ENCODE measurements at places on chromosomes 12 and 14.

GRCh38 chr12:58881816-58882215, 38.5 kb downstream of the LRIG3 start:
- DNase-seq = no peak

GRCh38 chr12:112354399-112354798, 27.8 kb downstream of the HECTD4 start:
- no peak for DNase-seq

DNA sequence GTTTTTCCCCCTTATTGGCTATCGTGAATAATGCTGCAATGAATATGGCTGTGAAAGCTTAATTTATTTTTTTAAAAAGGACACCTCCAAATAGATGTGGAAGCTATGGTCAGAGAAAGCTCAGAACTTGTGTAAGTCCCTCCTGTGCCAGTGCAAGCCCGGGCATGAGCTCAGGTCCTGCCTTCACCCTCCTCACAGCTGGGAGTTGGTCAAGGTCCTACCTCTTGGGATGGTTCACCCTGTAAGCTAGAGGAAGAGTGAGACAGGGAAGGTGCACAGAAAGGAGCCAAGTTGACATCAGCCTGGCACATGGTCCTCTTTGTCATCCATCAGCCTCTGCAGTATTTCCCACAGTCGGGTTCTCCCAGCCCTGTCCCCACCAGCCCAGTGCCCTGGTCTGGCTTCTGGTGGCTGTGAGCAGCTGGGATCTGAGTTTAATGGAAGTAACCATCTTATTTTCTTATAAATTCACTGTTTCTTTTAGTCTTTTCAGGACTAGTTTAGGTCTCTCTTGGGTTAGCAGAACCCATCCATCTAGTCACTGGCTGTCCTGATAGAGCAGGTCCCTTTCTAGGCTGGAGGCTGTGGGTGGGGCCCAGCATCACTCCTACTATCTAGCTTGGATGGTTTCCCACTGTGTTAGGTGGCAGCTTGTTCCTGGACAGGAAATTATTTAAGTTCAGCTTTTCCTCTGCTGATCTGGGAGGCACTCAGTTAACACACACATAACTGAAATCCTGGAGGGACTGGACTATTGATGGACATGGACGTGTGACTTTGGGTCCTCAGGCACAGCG, 11.8 kb upstream of the PLEKHG3 start:
- no peak for DNase-seq

- no peak for DNase-seq
These were observed 73.6 kb downstream of the SRGAP1 start for GRCh38 chr12:63917864-63918799.

DNA sequence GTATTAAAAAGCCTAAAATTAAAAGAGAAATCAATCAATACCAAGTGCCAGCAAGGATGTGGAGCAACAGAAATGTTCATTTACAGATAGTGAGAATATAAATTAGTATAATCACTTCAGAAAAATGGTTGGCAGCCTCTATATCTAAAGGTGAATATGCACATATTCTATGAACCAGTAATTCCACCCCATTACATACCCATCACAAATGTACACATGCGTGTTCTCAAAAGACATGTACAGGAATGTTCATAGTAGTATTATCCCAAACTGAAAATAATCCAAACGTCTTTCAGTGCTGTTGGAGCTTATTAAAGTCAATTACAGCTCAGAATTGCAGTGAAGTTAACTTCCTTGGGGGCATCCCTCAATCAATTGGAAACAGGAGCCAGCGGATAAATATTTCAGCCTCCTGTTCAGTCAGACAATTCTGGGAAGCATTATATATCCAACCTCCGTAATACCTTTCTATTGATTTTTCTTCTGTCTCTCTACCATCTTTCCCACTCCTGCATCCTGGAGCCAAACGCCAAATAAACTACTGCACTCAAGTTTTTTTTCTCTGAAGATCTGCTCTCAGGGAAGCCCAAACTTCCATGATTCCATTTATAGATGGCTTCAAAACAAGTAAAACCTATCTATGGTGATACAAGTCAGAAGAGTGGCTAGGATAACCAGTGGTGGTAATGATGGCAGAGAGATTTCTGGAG, 45.0 kb upstream of the OR5AU1 start:
- DNase-seq = no peak

DNA sequence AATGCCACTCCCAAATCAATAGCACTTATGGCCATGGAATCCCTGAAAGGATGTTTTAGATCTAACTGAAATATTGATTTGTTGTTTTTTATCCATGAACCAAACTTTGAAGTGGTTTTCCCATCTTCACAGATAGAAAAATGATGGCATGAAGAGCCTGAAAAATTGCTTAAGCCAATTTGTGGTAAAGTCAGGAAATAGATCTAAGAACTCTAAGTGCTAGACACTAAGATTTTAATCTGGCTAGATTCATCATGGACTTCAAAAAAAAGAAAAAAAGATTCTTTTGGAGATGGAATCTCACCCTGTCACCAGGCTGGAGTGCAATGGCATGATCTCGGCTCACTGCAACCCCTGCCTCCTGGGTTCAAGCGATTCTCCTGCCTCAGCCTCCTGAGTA, 45.0 kb upstream of the STRN3 start:
- DNase-seq = no peak

DNA sequence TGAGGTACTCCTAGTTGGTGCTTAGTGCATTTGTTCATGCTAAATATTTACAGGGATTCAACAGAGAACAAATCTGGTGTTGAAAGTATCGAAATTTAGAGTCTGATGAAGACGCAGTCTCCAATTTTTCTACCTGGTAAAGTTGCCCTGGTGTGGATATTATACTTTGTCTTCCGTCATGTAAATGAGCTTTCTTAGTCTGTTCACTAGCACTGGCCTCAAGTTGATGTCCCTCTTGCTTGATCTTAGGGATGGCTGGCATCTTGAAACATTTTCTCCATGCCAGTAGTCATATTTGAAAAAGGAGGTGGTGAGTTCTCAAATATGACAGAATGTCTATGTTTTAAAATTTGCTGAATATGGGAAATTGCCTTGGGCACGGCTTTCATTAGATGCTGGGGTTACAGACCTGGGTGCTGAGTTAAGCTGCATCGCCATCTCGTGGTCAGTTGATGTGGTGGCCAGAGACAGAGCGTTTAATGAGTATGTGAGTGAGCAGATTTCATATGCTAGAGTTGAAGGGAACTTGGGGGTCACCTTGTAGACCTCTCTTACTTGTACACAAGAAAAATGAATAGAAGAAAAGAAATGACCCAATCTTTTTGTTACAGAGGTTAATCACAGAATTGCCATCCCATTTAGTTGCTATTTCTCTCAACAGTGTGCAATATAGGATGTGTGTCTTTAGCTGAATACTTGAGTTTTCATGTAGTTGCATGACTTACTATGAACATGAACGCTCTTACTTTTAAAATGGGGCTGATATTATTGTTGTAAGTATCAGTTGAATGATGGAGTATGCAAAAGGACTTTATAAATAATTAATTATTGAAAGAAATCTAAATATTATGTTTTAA, 172.8 kb upstream of the DCN start:
- peak; percentile 17 for DNase-seq

GRCh38 chr12:4987076-4988046, 56.3 kb upstream of the KCNA5 start:
- DNase-seq = no peak

DNA sequence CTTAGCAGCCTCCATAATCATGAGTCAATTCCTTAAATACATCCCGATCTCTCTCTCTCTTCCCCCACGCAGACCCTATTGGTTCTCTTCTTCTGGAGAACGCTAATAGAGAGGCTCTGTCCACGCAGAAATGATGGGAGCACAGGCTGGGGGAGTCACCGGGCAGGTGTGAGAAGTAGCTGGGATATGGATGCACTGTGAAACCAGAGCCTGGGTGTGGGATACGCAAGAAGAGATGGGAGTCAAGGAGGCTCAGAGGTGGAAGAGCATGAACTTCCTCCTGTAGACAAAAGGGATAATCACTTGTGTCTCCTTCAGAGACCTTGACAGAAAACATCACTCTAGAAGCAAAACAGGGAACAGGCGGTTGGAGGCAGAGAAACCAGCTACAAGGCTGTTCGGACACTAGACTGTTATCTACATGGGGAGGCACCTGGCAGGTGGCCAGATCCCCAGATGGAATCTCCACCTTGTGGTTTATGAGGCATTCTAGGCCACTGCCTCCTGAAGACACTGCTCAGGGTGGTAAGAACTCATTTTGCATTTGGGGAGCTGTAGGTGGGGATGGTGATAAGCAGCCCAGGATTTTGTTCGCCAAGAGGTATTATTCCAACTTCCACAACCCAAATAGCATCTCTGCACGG, 7.2 kb upstream of the SELPLG start:
- no peak for DNase-seq

DNA sequence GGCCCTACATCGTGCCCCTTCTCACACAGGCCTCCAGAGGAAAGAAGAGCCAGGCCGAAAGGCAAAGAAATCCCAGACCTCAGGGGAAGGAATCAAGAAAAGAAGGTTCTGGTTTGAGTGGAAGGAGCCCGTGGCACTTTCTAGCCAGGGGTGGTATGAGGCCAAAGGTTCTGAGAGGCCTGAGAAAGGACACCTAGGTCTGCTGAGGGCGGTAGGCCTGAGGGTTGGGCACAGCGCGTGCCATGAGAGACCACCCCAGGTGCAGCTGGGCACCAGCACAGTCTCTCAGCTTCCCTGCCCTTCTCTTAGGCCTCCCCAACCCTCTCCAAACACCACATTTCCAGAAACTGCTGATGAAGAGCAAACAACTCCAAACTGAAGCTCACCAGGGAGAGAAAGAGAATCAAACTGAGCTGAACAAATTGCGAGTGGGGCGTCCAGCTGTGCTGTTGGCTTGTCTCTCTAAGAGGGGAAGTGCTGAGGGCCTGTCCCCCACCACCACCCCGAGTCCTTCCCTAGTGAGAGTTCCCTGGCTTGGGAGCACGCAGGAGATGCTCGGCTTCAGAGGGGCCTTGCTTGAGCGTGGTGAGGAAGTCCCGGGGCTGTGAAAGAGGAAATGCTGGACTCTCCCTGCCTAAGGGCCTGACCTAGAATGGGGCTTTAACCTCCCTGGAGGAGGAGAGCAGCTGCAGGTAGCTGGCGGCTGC, 184.8 kb downstream of the ZFP36L1 start:
- DNase-seq = no peak

Data from stimulated activated CD4-positive, alpha-beta T cell treated with anti-CD3 and anti-CD28 coated beads, Interleukin-4, amount 100 ng/mL, for 48 hours (primary cell).